ENCODE measurements at places on chromosomes 16 and 17.

DNA sequence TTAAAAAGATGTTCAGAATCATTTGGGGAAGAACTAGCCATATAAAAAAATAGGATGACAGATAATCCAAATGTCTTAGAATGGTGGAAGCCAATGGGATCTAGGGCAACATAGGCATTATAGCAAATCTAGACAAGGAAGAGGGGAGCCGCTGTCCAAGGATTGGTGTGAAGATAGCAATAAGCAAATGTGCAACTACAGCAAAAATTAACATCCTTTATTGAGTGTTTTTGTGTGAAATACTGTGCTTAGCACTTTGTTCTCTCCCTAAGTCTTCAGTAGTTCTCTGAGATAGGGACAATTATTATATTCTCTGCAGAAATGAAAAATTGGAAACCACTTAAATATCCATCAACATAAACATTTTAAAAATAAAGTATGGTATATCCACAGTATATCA is 177.0 kb downstream of the PHKB start:
- DNase-seq: no peak

GRCh38 chr16:85902366-85903155 is 3.6 kb downstream of the IRF8 start:
- peak; percentile 84 for DNase-seq

- peak; percentile 93 for DNase-seq
These were observed 3.3 kb downstream of the USP43 start for GRCh38 chr17:9648521-9649110.

DNA sequence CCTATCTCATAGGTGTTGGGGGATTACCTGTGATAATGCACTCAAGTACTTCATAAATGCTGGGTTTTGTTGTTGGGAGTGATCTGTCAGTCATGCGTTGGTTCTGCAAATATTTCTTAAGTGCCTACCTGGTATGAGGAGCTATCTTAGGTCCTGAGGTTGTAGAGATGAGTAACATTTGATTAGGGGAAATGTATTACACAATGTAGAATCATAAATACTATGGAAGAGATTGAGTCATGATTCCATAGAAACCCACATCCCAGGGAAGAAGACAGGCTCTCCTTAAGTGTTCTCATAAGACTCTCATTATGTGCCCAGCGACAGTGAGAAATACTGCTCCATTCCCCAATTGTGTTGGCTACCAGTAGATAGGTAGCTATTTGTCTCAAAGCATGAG is 240.1 kb downstream of the FTO start:
- DNase-seq: no peak

DNA sequence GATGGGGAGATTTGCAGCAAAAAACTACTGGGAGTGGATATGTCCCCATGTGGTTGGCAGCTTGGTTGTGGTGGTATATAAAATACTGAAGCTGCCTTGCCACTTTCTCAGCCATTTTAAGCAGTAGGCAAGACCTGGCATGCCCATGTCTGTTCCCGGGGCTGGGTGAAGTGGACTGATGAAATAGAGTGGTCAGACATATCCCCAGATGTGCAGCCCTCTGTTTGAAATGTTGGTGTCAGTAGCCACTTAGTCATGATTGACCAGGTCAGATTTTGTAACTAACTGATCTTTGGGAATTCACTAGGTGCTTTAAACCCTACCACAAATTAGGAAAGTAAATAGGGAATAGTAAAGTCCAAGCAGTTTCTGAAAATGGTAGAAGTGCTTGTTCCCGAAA is 151.6 kb downstream of the PHKB start:
- no peak for DNase-seq

DNA sequence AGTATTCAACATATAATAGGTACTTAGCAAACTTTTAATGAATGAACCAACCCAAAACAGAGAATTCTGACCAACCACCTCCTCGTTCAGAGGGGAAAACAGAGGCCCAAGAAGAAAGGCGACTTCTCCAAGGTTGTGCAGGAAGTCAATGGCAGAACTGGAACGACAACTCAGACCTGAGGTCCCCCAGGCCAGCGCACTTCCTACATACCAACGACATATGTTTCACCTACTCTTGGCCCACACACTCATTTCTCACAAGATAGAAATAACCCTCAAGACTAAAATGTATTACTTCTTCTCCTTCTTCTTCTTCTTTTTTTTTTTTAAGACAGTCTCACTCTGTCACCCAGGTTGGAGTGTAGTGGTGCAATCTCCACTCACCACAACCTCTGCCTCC is 14.4 kb downstream of the CHCT1 start:
- DNase-seq: no peak

- no peak for DNase-seq
These were observed 8.1 kb downstream of the LDAF1 start for GRCh38 chr16:21166561-21166961.

DNA sequence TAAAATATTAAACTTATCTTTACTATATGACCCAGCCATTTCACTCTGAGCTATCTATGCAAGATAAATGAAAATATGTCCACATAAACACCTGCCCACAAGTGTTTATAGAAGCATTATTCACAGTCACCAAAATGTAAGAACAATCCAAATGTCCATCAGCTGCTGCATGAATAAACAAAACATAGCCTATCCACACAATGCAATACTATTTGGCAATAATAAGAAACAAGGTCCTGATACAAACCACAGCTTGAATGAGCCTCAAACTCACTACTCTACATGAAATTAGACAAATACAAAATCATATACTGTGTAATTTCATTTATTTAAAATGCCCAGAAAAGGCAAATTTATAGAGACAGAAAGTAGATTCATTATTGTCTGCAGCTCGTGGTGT is 355.1 kb downstream of the CDH8 start:
- DNase-seq: no peak

DNA sequence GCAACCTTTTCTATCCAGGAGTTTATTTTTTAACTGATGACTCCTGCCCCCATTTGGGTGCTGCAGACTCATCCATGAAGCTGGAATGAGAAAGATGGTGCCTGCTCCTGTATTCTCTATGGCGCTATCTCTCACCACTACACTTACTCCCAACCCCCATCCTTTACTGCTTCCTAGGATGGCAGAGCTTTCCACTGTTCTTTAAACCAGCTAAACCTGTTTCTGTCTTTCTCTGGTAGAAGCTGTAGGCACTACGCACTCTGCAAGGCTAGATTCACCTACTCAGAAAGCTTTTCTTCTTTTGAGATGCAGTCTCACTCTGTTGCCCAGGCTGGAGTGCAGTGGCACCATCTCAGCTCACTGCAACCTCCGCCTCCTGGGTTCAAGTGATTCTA is 47.0 kb downstream of the ADAMTS18 start:
- peak; percentile 67 for DNase-seq

GRCh38 chr16:84566545-84567257 is 51.2 kb downstream of the COTL1 start:
- no peak for DNase-seq

DNA sequence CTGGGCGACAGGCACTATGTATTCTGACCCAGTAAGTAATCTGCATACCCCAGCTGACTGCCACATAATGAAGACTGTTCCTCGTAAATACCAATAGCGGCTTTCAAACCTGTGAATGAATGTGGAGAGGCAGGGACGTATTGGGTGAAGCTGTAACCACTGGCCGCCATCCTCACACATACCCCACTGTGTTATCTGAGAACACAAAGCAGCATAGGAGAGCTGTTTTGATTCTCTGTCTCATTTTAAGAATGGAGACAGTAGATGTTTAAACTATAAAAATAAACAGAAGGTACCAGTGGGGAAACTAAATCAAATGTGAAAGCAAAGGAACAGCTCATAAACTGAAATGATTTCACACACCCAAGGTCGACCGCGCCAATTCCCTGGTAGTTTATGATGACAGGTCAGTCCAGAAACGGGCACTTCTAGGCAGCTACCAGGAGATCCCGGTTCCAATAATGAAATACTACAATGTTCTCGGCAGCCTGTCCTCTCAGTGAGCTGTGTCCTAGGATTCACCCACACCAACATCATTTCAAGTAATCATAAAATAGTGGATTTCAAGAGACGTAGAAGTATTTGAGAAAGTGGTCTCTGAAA is 109.7 kb downstream of the ADCY9 start:
- no peak for DNase-seq

GRCh38 chr17:68777243-68777855 is 176.2 kb upstream of the FAM20A start:
- peak; percentile 79 for DNase-seq

- no peak for DNase-seq
These were observed 20.1 kb downstream of the CNTNAP1 start for GRCh38 chr17:42702446-42702845.

DNA sequence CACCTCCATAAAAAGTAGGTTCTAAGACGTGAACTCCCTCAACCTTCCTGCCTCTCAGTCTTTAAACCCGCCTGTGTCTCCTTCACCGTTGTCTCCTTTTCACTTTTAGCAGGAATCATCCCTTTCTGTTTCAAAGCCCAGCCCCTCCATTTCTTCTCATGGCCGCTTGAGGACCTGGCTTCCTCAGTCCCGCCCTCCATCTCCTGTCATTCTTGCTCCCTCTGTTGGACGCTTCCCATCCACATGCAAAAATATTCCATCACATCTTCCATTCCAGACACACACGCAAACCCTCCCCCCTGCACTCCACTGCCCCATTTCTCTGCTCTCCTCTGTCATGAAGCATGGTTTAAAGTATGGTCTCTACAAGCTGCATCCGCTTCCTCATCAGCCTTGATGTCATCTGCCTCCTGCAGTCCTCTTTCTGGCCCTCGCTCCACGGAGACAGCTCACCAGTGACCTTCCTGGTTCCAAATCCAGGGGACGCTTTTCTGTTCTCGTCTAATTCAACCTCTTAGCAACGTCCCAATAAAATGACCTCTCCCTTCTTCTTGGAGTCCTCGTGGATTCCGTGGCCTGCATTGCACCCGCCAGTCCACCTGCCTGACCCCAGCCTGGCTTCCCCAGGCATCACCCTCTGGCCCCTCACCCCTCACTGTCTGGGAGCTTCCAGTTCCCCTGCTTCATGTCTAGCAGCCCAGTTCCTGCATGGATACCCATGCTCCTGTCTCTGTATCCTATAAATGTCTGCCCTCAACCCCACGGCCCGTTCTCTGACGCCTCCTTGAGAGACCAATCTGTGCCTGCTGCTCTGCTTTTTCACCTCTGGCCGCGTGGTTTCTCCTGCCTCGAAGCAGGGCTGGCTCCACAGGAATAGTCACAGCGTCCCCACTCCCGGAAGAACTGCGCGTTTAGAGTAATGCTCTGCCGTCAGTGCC is 26.2 kb downstream of the ANKRD40 start:
- DNase-seq: peak; percentile 84

- peak; percentile 88 for DNase-seq
These were observed at the start of gene HAP1 for GRCh38 chr17:41734139-41734948. HAP1 (minus strand) TSS chr17:41734643; CDS start chr17:41734634, 9 bp downstream.

DNA sequence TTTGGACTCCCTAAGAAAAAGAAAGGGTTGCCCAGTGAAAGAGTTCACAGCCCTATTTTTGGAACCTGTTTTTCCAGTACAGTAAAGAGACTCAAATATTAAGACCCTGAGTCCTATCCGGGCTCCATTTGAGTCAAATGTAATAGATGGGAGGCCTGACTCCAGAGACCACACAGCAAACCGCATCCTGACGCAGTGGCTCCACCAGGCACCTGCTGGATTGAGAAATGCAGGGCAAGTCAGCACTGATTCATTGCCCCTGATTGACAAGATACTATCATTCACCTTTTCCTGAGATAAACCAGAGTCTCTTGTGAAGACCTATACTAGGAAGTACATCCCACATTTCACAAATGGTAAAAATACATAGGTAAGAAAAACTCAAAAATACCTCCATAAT is 715.7 kb upstream of the SOX9 start:
- DNase-seq: peak; percentile 83

DNA sequence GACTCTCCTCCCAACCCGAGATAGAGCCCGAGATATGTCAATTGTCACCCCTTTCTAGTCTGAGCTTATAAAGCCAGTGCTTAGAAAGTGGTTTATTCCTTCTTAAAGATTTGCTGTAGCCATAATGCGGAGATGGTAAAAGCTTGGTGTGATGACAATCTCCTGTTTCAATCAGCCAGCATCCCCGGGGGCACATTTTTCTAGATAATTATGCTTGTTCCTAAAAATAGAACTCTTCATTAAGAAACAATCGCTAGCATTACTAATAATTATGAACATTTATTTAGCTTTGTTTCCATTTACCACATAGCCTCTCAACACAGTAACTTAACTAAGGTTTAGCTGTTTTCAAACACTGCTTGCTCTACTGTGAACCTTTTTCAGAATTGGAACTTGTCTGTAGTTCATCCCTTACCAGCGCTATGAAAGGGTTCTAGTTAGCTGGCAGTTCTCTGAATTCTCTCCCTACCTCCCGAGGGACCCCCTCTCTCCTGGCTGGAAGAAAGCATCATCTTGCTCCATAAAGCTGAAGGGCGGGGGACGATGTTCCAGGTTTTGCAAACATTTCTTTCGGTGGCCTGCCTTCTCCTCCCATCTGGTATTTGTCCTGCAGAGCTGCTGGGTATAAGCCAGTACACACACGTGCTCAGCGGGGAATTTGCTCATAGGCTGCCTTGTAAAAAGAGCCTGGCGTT is 922 bp upstream of the MRPL58 start:
- DNase-seq: no peak

DNA sequence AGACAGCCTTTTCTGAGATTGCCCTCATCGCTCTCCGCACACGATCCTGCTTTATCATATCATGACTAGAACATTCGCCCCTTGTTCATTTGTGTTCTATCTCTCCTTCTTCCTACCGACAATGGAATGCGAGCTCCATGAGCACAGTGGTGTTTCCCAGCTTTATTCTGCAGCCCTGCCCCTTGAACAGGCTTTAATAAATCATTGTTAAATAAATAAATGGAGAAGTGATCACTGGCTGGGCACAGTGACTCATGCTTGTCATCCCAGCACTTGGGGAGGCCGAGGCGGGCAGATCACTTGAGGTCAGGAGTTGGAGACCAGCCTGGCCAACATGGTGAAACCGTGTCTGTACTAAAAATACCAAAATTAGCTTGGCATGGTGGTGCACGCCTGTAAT is 1063.3 kb upstream of the EEF2KMT start:
- no peak for DNase-seq

- peak; percentile 57 for DNase-seq
These were observed 510.2 kb downstream of the WWOX start for GRCh38 chr16:78609402-78610274.

GRCh38 chr16:64498363-64498762 is 623.5 kb downstream of the CDH11 start:
- no peak for DNase-seq

DNA sequence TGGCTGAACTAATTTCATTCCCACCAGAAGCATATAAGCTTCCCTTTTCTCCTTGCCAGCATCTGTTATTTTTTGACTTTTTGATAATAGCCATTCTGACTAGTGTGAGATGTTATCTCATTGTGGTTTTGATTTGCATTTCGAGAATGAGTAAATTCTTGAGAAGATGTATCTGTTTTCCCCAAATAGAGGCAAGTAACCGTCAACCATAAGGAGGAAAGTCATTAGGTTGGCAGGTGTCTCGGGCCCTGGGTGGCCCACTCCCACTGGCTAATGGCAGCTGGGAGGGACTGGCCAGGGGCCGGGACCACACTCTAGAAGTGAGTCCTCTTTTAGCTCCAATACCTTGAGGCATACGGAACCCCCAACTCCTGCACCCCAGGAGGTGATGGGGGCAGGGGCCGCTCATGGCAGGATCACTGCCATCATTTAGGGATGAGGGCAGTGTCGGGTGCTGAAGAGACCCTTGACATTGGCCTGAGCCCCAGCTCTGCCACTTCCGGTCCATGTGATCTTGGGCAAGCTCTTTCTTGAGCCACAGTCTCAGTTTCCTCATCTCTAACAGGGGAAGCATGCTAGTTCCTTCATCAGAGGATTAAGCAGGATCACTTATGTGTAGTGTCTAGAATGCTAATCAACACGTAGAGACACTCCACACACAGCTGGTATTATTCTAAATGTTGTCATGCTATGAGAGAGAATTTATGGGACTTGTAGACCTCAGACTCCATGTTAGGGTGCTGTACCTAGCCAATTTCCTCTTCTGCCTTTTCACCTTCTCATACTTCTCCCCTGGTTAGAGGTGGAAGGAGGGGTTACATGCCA is 44.3 kb downstream of the RGS9 start:
- DNase-seq: no peak
